Activated CD8-positive, alpha-beta T cell treated with anti-CD3 and anti-CD28 coated beads, Interleukin-2, amount 10 ng/mL, durations not matched to agents 7 days and 5 days (primary cell): ENCODE measurements at places on chromosomes 12 and 14.
A peak's percentile ranks its signal among the peaks of the same experiment; 100 is the strongest.

- H3K4me1 ChIP-seq, result peaks cover 28% of the 10 kb centered on the region
- peaks cover 7% of the 10 kb centered on the region for H3K27me3 ChIP-seq
- H3K4me3 ChIP-seq, result no peak overlapping the region
- peak; percentile 85 for DNase-seq
- no peak overlapping the region for H3K27ac ChIP-seq
- no peaks in the 10 kb centered on the region for H3K36me3 ChIP-seq
These were observed 5.8 kb upstream of the SLC48A1 start for GRCh38 chr12:47767216-47767724.

DNA sequence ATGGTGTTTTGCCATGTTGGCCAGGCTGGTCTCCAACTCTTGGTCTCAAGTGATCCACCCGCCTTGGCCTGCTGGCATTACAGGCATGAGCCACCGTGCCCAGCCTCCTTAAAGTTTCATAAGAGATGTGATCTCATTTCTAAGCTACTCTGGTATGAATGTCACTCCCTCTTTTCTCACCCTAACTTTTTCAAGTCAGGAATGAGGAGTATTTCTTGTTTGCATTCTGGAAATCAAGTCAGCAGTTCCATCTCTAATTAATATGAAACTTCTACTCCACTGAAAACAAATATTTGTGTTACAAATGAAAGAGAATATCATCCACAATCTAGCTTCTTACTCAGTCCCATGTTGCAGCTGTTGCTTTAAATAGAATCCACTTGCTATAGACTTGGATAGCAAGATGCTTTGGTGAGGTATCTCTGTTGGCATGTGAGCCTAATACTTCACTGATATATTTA, 61.3 kb downstream of the ARF6 start:
- peaks cover 23% of the 10 kb centered on the region for H3K4me1 ChIP-seq
- no peak overlapping the region for H3K27ac ChIP-seq
- no peaks in the 10 kb centered on the region for H3K27me3 ChIP-seq

- H3K27me3 ChIP-seq, result no peaks in the 10 kb centered on the region
- H3K4me3 ChIP-seq, result peak overlapping the region; percentile 64
- H3K4me1 ChIP-seq, result peaks cover 27% of the 10 kb centered on the region
- peaks cover 24% of the 10 kb centered on the region for H3K36me3 ChIP-seq
These were observed 13.1 kb upstream of the CHD4 start for GRCh38 chr12:6620137-6620884.

DNA sequence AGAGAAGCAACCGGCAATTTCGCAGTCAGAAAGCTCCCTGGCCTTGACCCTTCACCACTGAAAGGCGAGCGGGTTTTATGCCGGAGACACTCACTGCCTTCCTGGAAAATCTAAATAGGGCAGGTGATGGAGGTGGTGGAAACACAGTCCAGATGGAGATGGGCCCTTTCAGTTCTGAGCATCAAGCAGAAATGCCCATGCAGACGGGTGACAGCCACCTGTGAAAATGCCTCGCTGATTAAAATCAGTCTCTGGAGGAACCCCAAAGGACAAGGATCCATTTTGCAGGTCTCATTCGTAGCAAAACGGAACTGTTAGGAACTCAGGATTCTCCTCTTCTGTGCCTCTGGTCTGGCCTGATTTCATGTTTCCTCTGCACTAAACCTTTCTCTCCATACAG, 74.2 kb downstream of the FZD10 start:
- H3K27ac ChIP-seq, result no peak overlapping the region
- DNase-seq, result no peak
- H3K4me3 ChIP-seq, result no peak overlapping the region
- H3K36me3 ChIP-seq, result no peaks in the 10 kb centered on the region
- no peaks in the 10 kb centered on the region for H3K27me3 ChIP-seq

DNA sequence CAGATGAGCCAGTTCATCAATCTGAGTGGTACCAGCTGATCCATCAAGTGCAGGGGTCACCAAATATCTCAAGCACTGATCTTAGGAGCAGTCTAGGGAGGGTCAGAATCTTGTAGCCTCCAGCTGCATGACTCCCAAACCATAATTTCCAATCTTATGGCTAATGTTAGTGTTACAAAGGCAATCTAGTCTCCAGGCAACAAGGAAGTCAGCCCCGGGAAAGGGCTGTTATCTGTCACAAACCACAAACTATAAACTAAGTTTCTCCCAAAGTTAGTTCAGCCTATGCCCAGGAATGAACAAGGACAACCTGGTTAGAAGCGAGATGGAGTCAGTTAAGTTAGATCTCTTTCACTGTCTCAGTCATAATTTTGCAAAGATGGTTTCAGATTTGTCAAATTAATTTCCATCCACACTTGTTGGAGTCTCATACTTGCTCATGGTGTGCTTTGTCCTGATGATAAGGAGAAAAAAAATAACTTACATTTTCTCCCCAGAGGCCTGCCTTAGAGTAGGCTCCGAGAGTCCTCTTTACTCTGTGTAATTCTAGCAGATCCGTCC, 3.9 kb upstream of the ABHD4 start:
- H3K4me1 ChIP-seq, result peaks cover 33% of the 10 kb centered on the region
- H3K4me3 ChIP-seq, result no peak overlapping the region
- DNase-seq, result no peak
- no peaks in the 10 kb centered on the region for H3K36me3 ChIP-seq
- peaks cover 24% of the 10 kb centered on the region for H3K27me3 ChIP-seq

GRCh38 chr12:93758801-93759373, 81.7 kb downstream of the CRADD start:
- H3K4me1 ChIP-seq, result peaks cover 36% of the 10 kb centered on the region
- H3K36me3 ChIP-seq, result peaks cover 6% of the 10 kb centered on the region
- no peak for DNase-seq

DNA sequence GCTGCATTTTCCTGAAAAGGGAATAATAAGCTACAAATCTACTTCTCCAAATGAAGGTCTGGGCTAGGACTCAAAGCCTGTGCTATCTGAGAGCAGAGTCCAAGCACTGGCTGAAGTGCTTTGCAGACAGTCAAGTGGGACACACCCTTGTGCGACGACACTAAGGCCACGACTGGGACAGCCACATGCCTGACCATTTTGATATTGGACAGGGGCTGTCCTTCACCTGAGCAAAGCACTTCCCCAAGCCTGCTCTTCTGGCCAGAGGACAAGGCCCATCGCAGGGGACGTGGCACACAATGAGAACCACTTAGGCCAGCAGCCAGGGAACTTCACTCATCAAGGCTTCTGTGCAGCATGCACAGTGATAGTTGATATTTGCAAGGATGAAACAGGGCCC, 71.4 kb downstream of the RBM19 start:
- no peaks in the 10 kb centered on the region for H3K36me3 ChIP-seq
- H3K27ac ChIP-seq, result no peak overlapping the region
- no peaks in the 10 kb centered on the region for H3K27me3 ChIP-seq
- no peak for DNase-seq
- H3K4me1 ChIP-seq, result no peaks in the 10 kb centered on the region

DNA sequence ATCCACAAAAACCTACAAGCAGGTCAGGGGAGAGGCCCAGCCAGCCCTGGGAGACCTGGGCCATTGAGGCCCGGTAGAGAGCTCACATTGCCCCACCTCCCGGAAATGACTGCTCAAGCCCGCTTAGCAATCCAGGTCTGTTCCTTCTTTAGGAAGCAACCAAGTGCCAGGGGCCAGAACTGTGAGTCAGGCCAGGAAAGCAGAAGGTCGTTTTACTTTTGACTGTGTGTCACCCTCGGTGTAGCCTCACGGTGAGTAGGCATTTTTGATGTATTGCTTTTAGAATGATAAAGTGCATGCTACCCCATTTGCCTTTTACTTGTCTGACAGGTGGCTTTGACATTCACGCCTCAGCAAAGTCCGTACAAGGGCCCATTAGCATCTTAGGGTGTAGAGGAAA, 25.4 kb upstream of the PWP1 start:
- no peak overlapping the region for H3K27ac ChIP-seq
- no peak for DNase-seq

GRCh38 chr12:62291864-62292760, 31.9 kb downstream of the USP15 start:
- H3K27ac ChIP-seq, result peak overlapping the region; percentile 60
- H3K36me3 ChIP-seq, result peaks cover 80% of the 10 kb centered on the region
- no peak for DNase-seq
- H3K27me3 ChIP-seq, result no peaks in the 10 kb centered on the region

DNA sequence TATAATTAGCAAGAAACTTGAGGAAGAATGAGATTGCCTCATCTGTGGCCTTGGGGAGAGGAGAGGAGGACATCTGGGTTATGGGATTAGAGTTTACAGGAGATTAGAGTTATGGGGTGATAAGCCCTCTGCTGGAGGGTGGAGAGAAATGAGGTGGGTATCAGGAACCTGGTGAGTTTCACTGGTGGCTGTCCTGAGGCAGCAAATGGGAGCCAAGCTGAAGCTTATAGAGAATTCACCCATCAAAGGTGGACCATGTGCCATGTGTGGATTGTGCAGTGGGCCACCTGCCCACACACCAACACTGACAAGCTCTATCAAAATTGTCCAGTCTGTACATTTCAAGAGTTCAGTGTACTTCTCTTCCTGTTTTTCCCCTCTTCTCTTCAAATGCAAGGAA, 135.3 kb downstream of the AEBP2 start:
- no peak overlapping the region for H3K4me3 ChIP-seq
- no peaks in the 10 kb centered on the region for H3K4me1 ChIP-seq
- no peak overlapping the region for H3K27ac ChIP-seq
- H3K27me3 ChIP-seq, result no peaks in the 10 kb centered on the region
- no peak for DNase-seq

DNA sequence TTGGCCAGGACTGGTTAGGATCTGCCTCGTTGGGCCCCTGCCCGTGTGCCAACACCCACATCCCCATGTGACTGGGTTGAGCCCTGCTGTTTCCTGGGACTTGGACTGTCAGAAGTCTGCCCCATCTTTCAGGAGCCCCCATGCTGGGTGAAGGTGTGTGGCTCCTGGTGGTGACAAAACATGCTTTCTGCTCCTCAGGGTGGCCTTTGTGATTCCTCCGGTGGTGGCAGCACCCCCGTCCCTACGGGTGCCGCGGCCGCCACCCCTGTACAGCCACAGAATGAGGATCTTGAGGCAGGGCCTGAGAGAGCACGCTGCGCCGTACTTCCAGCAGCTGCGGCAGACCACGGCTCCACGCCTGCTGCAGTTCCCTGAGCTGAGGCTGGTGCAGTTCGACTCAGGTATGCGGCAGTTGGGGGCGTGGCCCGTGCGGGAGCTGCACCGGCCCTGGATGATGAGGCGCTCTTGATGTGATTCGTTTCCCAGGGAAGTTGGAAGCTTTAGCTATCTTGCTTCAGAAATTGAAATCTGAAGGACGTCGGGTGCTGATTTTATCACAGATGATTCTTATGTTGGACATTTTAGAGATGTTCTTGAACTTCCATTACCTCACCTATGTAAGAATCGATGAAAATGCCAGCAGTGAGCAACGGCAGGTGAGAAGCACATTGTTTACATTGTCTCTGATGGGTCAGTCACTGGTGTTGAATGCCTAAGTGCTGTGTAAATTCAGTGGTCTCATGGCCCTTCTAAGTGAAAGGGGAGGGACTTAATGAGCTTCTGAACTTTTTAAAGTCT, 80.0 kb downstream of the EP400 start:
- H3K36me3 ChIP-seq, result peaks cover 66% of the 10 kb centered on the region
- no peak overlapping the region for H3K27ac ChIP-seq
- no peaks in the 10 kb centered on the region for H3K27me3 ChIP-seq
- no peak for DNase-seq
- no peaks in the 10 kb centered on the region for H3K4me1 ChIP-seq

GRCh38 chr14:58121530-58122186, 30.4 kb downstream of the ARMH4 start:
- no peak overlapping the region for H3K27ac ChIP-seq
- no peak for DNase-seq
- H3K36me3 ChIP-seq, result no peaks in the 10 kb centered on the region
- H3K27me3 ChIP-seq, result peaks cover 12% of the 10 kb centered on the region
- no peak overlapping the region for H3K4me3 ChIP-seq

- H3K4me3 ChIP-seq, result no peak overlapping the region
- H3K27ac ChIP-seq, result no peak overlapping the region
- no peaks in the 10 kb centered on the region for H3K4me1 ChIP-seq
These were observed 462.2 kb downstream of the DIO2 start for GRCh38 chr14:79749065-79749464.

GRCh38 chr12:67647181-67647798, 1.3 kb upstream of the DYRK2 start:
- H3K27ac ChIP-seq, result peak overlapping the region; percentile 89
- H3K27me3 ChIP-seq, result no peaks in the 10 kb centered on the region
- DNase-seq, result no peak
- H3K4me1 ChIP-seq, result peaks cover 30% of the 10 kb centered on the region
- H3K4me3 ChIP-seq, result peak overlapping the region; percentile 91

DNA sequence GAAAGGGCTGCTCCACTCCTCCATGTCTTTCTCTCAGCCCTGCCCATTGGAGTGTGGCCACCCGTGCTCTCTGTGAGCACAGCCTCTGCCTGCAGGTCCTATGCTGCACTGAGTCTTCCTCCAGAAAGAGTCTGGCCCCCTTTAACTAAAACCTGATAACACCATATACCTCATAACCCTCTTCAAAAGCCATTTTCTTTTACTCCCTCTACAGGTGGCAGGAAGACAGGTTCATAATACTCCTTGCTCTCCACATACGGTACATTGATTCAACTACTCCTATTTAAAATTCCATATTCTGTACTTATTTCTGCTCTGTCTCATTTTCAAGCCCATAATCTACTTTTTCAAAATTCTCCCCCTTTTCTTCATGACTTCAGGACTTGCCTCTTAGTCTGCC, 144.0 kb downstream of the HELB start:
- no peak for DNase-seq
- no peaks in the 10 kb centered on the region for H3K36me3 ChIP-seq
- no peak overlapping the region for H3K4me3 ChIP-seq
- no peaks in the 10 kb centered on the region for H3K27me3 ChIP-seq

DNA sequence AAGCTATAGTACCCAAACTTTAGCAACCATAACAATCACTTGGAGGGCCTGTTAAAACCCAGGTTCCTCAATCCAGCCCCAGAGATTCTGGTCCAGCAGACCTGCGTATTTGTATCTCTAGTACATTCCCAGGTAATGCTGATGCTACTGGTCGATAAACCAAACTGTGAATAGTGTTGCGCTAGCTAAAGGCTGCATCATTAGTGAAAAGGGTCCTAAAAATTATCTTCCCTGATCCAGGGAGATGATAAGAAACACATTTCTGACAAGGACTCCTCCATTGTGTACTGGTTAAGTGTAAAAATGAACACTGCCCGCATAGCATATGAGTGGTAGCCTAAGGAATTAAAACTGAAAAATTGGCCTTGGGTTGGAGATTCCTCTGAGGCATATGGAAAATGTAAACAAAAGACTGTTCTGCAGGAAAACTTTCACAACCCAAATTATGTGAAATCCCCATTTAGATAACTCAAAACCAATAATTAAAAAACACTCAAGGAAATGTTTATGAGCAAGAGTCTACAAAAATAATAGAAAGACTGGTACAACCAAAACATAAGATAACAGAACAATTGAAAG, 322.7 kb downstream of the CEP128 start:
- no peaks in the 10 kb centered on the region for H3K27me3 ChIP-seq
- H3K4me3 ChIP-seq, result no peak overlapping the region
- H3K36me3 ChIP-seq, result no peaks in the 10 kb centered on the region

DNA sequence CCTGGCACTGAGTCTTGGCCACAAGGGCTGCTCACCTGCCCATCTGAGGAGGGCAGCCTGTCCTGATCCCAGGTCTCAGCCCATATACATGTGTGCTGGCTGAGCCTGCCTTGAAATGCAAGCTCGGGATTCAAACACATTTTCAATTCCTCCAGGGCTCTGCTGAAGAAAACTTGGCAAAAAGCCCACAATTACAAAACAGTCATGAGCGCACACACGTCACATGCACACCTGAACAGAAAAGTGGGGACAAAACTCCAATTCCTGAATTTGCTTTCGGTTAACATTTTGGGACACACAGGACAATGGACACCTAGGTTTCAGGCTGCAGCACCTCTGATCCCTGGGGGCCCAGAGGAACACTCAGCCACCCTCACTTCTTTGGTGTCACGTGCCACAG, 113.9 kb downstream of the RBM19 start:
- H3K4me3 ChIP-seq, result no peak overlapping the region
- no peaks in the 10 kb centered on the region for H3K27me3 ChIP-seq
- no peak overlapping the region for H3K27ac ChIP-seq
- H3K4me1 ChIP-seq, result no peaks in the 10 kb centered on the region
- no peak for DNase-seq
- H3K36me3 ChIP-seq, result no peaks in the 10 kb centered on the region
